Spinal cord (tissue), 10 donors: ENCODE measurements at places on chromosomes 3 and 15.

GRCh38 chr15:91200101-91200754 is 100.2 kb downstream of the SV2B start:
- no peak for DNase-seq

GRCh38 chr3:11155341-11156025 is 1.2 kb downstream of the HRH1 start:
- DNase-seq: peak; percentile 89

DNA sequence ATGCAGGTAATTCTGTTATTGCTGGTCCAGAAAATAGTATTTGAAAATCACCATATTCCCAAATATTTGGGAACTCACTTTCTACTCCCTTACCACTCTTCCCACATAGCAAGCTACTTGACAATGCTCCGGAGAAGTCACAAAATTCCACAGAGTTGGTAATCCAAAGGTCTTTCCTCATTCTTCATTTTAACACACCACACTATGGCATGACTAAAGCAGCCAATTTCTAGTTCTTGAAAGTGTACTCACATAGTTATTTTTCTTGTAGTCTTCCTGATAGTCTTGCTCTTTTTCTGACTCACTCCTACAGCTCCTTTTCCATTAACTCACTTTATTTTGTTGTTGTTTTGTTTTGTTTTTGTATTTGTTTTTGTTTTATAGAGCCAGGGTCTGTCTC is 67.2 kb downstream of the MYO9A start:
- no peak for DNase-seq

DNA sequence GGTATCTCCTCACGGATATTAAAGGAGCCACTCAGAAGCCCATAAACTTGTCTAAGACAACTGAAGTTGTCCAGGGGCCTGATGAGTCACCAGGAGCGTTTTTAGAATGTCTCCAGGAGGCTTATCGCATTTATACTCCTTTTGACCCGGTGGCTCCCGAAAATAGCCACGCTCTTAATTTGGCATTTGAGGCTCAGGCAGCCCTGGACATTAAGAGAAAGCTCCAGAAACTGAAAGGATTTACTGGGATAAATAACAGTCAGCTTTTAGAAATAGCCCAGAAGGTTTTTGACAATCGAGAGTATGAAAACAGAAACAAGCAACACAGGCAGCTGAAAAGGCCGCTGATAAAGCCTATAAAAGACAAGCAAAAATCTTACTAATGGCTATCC is 4.1 kb downstream of the DET1 start:
- no peak for DNase-seq

GRCh38 chr3:108525256-108525655 is 14.9 kb upstream of the MYH15 start:
- no peak for DNase-seq
